Esophagus (tissue), 2 donors: ENCODE measurements at places on chromosomes 2 and 18. TPM values are rescaled to one million over a fixed set of nuclear protein-coding genes. Genes with fewer than 3 reads are reported as not detected.

The NYAP2 gene
- 0.08 TPM for polyA plus RNA-seq

The NLRC4 gene
- polyA plus RNA-seq, result 0.12 TPM

The IL36A gene
- 394 TPM for polyA plus RNA-seq

The EFHD1 gene
- 3.9 TPM for polyA plus RNA-seq
